ENCODE measurements at places on chromosomes 7 and 10.

DNA sequence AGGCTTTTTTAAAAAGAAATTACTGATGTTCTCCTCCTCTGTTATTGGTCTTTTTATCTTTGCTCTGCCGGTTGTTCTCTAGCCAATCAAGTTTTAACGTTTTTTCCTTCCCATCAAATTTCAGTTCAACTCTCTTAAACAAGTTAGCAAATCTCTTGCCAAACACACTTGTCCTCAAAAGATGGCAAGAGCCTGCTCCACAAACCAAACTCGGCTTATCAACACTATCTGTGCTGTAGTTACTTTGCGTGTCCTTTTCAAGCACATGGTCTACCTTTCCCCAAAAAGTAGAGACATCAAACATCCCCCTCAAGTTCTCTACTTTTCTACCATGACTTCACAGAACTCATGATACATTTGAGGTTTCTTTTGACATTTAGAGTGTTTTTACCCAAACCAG is 71.3 kb downstream of the OSBPL3 start:
- DNase-seq, result no peak

DNA sequence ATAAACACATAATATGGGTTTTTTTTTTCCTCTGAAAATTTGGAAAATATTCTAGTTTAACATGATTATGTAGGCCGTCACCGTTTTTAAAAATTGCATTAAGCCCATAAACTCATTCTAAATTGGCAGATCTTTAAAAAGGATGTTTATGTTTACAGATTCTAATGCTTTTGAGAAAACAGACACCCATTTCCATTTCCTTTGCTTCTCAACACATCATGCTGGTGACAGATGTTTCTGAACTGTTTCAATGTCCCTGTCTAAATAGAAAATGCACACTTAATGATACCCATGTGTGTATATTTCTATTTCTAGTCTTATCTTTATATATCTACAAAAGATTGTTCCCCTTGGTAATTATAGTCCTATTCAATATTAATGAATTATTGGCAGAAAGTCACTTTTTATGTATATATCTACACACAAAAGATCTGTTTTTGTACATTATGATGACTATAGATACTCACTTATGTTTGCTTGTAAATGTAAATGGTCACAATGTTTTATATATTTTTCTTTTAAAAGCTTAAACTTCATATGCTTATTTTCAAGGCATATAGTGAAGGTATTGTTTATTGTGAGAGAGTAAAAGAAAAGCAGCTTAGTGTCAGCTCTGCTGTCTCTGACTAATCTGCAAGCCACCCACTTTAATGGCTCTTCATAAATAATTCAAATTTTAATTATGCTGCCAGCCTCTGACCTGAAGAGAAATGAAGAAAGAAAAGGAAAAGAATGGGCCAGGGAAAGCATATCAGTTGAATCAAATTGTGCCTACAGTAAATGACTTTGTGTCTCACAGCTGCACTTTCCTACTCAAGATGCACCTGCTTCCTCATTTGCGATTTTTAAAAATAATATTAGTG is 179.4 kb downstream of the CACNA2D1 start:
- no peak for DNase-seq

- DNase-seq, result no peak
Measured at GRCh38 chr10:132134241-132135052, 52.3 kb upstream of the DPYSL4 start.

GRCh38 chr10:113928830-113929229 is 74.4 kb downstream of the NHLRC2 start:
- DNase-seq, result no peak

GRCh38 chr10:53601260-53601875 is 828.8 kb upstream of the MBL2 start:
- DNase-seq, result no peak

GRCh38 chr10:6778992-6779701 is 199.1 kb upstream of the PRKCQ start:
- no peak for DNase-seq

- no peak for DNase-seq
Measured at GRCh38 chr7:109498131-109498530, 928.5 kb downstream of the DNAJB9 start.

GRCh38 chr7:46282155-46282554 is 361.1 kb upstream of the IGFBP3 start:
- no peak for DNase-seq

DNA sequence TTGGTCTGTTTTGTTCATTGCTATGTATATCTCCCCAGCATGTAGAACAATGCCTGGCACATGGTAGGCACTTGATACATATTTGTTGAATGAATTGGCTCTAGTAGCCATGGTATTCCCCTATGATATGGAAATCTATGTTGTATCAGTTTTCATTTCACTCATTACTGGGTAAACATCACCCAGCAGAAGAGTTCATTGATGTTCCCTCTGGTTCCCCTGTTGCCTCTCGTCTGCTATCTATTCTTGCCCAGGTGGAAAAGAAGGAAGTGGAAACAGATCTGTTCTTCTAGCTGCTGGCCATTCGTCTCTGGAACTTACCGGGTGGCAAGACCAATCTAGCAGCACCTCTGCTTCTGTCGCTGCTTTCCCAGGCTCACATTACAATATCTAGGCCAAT is 71.5 kb downstream of the LRRC4 start:
- DNase-seq, result no peak

DNA sequence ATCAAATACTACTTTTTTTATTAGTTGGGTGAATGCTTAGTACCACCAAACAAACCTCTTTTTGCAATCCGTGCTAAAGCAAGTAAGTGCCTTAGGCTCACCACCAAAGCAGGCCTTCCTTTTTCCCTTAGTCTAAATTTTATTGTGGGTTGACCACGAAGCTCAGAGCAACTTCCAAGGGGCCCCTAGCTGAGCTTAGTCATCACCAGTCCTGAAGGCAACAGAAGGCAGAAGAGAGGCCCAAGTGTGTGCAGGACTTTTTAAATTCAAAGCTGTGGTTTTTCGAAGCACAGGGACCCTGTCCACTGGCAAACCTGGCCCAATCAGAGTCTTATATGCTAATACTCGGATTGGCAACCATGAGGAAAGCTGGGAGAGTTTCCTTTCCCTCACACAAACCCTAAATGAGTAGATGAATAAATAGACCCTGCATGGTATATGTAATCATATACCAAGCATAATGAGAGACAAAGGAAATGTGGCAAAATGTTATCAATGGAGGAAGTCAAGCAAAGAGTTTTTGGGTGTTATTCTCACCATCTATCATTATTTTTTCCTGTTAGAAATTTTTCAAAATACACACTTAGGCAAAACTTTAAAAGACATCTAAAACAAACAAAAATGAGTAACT is 453.2 kb upstream of the GALNT17 start:
- no peak for DNase-seq

- DNase-seq, result no peak
Measured at GRCh38 chr10:11037991-11038390, 20.3 kb downstream of the CELF2 start.

Data from stimulated activated naive CD4-positive, alpha-beta T cell treated with Interleukin-2 at 50 U/mL for 16 hours (primary cell).